Right ventricle myocardium superior (tissue), 1 donor: ENCODE measurements at places on chromosomes 2 and 18. TPM values are rescaled to one million over a fixed set of nuclear protein-coding genes. Genes with fewer than 3 reads are reported as not detected.

DNA sequence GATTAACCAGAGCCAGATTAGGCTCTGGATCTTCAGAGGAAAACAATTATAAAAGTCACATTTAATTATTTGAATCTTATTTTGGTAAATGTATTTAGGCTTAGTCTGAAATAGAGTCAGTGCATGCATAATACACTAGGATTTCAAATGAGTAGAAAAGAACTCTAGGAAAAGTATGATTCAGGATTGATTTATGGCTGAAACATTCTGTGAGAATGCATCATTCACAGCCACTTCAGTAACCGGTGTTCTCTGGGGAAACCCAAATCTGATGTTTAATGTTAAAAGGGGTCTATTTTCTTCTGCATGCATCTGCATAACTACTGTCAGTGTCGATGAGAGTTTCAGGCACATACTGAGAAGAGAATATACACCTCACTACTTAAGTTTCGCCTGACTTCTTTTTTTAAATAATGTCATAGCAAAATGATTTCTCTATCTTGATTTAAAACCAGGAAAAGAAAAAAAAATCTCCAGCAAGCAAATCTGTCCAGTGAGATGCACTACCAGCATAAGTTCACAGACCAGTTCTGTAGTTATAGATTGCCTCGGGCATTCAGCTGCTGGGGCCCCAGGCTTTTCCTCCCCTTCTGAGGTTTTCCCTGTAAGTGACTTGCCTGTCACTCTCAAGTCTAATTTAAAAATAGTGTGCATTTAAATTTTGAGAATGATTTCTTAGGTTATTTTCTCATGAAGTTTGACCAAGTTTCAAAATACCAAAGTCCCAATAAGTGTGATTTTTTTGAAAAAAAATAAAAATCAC is 501.5 kb downstream of the NR4A2 start:
- no peak for DNase-seq

- DNase-seq = no peak
These were observed 1094.7 kb downstream of the BCL11A start for GRCh38 chr2:59458800-59459199.

DNA sequence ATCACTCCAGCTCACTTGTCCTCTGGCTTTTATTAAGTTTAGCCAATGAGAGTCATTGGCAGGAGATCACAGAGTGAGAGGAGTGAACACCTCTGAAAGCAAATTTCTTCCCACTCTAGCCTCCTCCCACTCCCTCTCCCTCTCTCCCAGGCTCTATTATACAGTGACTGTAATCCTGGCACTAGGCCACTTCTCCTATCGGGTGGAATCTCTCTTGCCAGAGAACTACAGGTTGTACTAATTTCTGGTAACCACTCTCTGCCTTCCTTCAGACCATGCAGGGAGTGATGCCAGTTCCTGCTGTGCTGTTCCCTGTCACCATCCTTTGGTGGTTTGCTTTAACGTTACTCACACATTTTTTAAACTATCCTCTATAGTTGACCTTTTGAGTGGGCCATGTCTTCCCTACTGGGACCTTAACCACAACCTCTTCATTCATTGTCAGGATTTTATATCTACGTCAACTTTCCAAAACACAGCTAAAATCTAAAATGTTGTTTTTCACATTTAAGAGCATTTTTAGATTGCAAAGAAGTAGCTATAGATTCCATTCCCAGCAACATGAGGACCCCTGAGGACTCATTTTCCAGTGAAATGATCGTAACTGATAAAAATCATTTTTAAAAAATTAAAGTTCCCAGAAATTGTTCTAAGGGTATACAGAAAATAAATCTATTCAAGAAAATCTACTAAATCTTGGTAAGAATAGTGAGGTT is 217.1 kb downstream of the MREG start:
- no peak for DNase-seq

DNA sequence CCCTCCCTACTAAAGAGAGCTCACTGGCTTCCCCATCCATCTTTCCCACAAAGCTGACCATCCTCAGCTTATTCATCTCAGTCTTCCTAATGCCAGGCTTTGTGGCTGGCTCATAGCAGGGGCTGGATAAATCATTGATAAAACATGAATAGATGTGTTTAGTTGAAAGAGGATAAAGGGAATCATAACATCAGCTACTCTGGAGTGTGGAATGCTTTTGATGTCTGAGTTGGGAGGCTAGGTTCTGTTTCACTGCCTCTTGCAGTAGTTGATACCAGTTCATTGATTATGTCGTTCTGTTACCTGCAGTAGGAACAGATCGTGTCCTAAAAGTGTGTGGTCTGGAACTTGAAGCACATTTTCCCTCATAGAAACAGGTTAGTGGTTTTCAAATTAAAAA is 66.3 kb upstream of the HK2 start:
- DNase-seq = no peak

DNA sequence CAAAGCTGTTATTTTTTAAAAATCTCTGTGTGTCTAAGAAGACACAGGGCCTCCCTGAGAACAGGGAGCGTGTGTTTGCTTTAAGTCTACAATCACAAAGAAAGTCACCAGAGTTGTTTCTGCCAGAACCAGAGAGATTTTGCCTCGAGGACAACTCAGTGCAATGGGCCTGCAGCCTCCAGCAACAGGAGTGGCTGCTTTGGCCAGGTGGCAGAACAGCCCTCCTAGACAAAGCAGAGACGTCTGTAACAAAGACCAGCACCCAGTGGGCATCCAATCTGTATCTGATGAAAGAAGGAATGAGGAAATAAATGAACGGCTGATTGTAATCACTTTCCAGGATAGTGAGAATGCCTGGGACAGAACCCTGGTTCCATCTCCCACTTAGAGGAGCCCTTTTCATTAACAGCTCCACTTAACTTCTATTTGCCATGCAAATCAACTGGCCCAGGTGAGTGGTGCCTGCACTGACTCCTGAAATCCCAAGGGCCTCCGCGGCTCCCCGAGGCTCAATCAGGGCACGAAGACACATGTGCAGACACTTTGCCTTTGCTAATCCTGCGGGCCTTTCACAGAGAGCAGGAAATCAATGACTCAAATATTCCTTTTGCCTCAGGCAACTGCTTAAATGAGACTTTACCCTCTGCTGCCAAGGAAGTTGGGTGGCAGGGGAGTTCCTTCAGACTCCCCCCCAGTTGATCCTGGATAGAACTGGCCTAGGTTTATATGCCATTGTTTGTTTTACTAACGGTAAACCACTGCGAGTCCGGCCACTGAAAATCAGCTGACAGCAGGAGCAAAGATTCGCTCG is 146.5 kb downstream of the CABLES1 start:
- no peak for DNase-seq

DNA sequence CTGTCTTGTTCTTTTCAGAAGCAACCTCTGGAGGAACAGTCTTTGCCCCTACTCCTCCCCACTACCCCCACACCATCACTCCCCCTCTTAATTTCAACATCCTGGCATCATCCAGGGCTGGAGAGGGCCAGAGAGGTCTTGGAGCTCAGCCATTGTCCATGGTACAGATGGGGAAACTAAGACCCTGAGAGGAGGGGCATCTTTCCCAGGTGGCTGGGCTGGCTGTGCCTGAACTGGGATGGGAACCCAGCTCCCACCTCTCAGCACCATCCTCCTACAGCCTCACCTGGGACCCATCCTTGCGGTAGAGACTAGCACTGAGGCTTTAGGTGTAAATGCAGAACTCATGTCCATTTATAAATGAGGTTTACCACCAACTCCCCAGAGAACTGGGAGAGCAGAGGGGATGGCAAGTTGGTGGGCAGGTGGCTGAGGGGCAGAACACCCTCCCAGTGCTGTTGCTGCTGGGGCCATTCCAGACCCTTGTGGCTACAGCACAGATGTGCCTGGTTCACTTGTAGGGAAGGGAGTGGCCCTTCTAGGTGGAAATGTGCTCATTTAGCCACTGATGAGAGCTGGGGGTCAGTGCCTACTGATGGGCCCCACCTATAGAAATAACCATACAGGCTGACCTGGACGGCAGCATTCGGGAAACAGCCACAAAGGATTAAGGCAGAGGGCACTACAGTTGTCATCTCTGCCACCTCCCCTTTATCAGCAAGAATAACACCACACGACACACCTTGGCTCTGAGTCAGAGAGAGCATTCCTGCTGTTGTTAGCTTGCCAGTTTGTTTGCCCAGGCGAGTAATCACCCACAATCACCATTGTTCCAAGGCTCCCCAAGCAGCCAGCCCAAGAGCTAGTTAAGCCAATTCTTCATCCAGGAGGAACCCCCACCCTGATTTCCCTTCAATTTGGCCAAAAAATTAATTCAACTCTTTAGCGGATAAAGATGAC is 2.1 kb downstream of the MLPH start:
- DNase-seq = no peak

GRCh38 chr2:117983040-117983439 is 30.8 kb downstream of the CCDC93 start:
- DNase-seq = no peak

SOS1 gene
- 24.2 TPM for total RNA-seq

RESP18 gene
- not detected for total RNA-seq

ANAPC1 gene
- total RNA-seq = 17.1 TPM

RSAD2 gene
- total RNA-seq = 3.4 TPM

ERFE gene
- not detected for total RNA-seq

ABCB11 gene
- 0.13 TPM for total RNA-seq

- DNase-seq = peak; percentile 88
These were observed at the start of gene UBXN2A for GRCh38 chr2:23939987-23940717. Gene UBXN2A (plus strand): TSS chr2:23940463. CDS start chr2:23958315, 17,852 bp downstream.

- DNase-seq = no peak
These were observed 18.0 kb downstream of the PARD6G start for GRCh38 chr18:80229363-80229762.

DNA sequence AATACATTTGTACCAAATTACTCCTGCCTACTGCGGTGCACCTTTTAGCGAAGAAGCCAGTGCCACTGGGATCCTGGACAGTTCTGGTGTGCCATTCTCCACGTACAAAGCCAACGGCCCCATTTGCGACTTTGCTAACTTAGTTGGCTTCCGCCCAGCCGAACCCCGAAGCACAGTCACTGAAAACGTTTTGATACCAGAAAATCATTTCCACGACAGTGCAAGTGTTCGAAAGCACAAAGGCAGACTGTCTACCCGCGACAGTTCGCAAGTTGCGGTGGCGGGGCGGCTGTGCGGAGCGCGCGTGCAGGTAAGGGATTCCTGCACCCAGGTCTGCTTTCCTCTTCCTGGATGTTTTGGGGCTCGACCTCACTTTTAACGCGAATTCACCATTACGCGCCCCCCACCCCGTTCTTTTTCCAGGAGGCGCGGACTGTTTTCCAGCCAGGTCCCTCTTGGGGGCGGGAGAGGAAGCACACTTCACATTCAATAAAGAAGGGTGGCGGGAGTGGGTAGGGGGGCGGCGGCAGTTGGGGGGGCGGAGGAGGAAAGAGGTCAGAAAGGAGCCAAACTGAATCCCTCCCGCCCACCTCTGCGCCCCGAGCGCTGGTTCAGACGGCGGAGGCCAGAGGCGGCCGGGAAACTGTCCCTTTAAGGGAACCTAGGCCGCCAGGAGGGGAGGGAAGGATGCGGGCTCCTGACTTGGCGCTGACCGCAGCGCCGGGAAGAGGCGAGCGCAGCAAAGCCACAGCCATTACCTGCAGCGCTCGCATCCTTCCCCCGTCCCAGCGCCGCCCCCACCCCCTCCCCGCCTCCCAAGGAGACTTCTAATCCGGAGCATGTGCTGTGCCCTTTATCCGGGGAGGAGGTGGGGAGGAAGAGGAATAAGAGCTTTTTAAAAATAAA is 107.4 kb upstream of the KCTD1 start:
- DNase-seq = peak; percentile 76
